ENCODE measurements at places on chromosomes 16 and 17.

- no peaks in the 10 kb centered on the region for H3K27me3 ChIP-seq
- H3K4me1 ChIP-seq, result no peaks in the 10 kb centered on the region
- H3K27ac ChIP-seq, result no peak overlapping the region
- no peak overlapping the region for H3K4me3 ChIP-seq
- peak; percentile 35 for DNase-seq
Observed at GRCh38 chr16:49158029-49158642, 123.5 kb downstream of the CBLN1 start.

DNA sequence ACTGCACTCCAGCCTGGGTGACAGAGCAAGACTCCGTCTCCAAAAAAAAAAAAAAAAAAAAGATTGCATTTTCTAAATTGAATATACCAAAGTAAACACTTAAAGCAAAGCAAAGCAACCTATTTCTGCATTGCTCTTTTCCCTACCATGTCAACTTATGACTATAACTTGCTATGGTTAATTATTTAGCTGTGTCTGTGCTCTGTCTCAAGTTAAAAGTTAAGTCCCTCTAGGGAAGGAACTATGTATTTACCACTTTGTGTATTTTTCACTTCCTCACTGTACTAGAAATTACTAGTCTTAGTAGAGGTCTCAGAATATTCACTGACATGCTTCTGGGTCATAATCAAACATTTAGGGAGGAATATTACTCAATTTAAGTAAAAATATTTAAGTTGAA, 711.7 kb upstream of the SOX9 start:
- no peak for DNase-seq
- no peaks in the 10 kb centered on the region for H3K27me3 ChIP-seq
- no peaks in the 10 kb centered on the region for H3K36me3 ChIP-seq
- H3K27ac ChIP-seq, result no peak overlapping the region
- H3K4me3 ChIP-seq, result no peak overlapping the region

GRCh38 chr17:18951941-18952842, at the start of gene SLC5A10:
Gene SLC5A10 (plus strand): TSS chr17:18952165. CDS start chr17:18952206, 41 bp downstream.
- no peak within 1 kb of the TSS for H3K27ac ChIP-seq
- H3K4me1 ChIP-seq, result no peaks in the 10 kb centered on the region
- DNase-seq, result no peak
- no peaks in the 10 kb centered on the region for H3K36me3 ChIP-seq

DNA sequence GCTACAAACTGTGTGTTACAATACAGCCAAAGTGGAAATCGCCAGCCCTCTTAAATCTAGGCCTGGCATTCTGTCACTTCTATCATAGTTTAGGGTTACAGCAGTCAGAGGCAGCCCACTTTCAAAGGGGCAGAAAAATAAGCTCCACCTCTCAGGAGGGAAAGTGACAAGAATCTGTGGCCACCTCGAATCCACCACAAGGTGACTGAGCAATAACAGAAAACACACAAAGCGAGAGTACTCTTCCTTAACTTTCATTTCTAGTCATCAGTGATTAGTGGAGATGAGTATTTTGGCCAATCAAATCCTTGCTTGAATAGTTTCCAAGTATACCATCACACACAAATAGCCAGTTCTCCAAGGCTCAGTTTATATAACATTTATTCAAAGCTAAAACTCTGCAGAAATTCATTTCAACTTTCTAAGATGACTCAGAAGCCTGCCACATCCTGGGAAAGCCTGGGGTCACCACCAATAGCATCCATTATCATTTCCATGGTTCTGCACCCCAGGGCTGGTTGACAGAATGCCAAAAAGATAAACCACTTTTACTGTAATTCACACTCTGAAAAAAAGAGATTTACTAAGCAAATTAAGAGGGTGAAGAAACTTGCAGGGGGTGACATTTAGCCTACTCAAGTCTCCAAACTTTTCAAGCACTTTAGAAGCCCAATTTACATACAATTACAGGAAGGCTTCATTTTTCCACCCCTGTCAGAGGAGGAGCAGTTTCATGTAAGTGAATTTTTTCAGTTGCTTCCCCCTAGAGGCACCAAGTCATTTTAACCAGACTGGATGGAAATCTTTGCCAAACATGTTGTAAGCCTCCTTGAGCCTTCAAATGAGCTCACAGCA, 66.8 kb downstream of the SALL1 start:
- H3K4me1 ChIP-seq, result peaks cover 12% of the 10 kb centered on the region
- no peaks in the 10 kb centered on the region for H3K36me3 ChIP-seq

DNA sequence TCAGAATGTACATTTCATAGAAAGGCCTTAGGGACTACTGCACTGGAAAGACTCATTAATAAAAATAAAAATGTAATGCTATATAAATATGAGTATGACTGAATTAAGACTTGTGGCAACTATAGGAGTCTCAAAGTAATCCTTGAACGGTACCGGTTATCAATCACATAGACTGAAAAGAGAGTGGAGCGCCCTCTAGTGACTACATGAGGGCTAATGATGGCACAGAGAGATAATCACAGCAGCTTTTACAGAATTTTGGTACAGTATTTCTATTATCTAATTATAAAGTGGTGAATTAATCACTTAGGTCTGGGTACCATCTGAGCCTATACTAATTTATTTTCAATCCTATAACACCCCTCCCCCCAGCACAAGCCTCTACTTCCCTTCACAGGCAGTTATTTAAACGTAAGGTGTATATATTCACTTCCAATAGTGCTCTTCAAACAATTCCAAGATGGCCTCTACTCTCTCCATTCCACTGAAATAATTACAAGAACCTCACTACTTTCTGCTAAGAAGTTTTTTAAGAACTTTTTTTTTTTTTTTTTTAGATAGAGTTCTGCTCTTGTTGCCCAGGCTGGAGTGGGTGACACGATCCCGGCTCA, 40.7 kb upstream of the ANKFY1 start:
- H3K27me3 ChIP-seq, result no peaks in the 10 kb centered on the region
- peak; percentile 21 for DNase-seq
- H3K27ac ChIP-seq, result no peak overlapping the region
- no peak overlapping the region for H3K4me3 ChIP-seq
- no peaks in the 10 kb centered on the region for H3K4me1 ChIP-seq
- no peaks in the 10 kb centered on the region for H3K36me3 ChIP-seq

- H3K36me3 ChIP-seq, result peaks cover 22% of the 10 kb centered on the region
- no peak overlapping the region for H3K4me3 ChIP-seq
- no peak overlapping the region for H3K27ac ChIP-seq
- no peaks in the 10 kb centered on the region for H3K27me3 ChIP-seq
Observed at GRCh38 chr17:40266882-40267281, 20.8 kb upstream of the CDC6 start.

Data from thyroid gland (tissue), 4 donors.